ENCODE measurements at places on chromosomes 7 and 10. TPM values are rescaled to one million over a fixed set of nuclear protein-coding genes. Genes with fewer than 3 reads are reported as not detected.

The PHYHIPL gene
- 1.4 TPM for total RNA-seq

The VENTX gene
- not detected for total RNA-seq

The PBLD gene
- 8.9 TPM for total RNA-seq

The SPDYE11 gene
- total RNA-seq, result 1.7 TPM

The HMX2 gene
- total RNA-seq, result not detected

The PTF1A gene
- 7.5 TPM for total RNA-seq

The PRKG1 gene
- total RNA-seq, result 144 TPM

The TEX47 gene
- 1.2 TPM for total RNA-seq

The IFIT2 gene
- total RNA-seq, result 9.1 TPM

The SPDYE16 gene
- total RNA-seq, result 3.6 TPM

The ATG9B gene
- 2.6 TPM for total RNA-seq

The HOXA13 gene
- 15.6 TPM for total RNA-seq

The CEP41 gene
- total RNA-seq, result 6.7 TPM

The ECHDC3 gene
- 0.48 TPM for total RNA-seq

The PIK3CG gene
- 10.6 TPM for total RNA-seq

The SMNDC1 gene
- total RNA-seq, result 17.1 TPM

The GRID1 gene
- total RNA-seq, result 7.2 TPM

The TAS2R5 gene
- total RNA-seq, result 0.72 TPM

Data from umbilical cord (tissue), 2 donors.